ENCODE measurements at places on chromosomes 5 and 9.

GRCh38 chr5:136638084-136638483, 272.7 kb upstream of the TRPC7 start:
- H3K4me1 ChIP-seq, result no peaks in the 10 kb centered on the region
- no peak overlapping the region for H3K27ac ChIP-seq
- H3K27me3 ChIP-seq, result no peaks in the 10 kb centered on the region
- no peaks in the 10 kb centered on the region for H3K36me3 ChIP-seq

DNA sequence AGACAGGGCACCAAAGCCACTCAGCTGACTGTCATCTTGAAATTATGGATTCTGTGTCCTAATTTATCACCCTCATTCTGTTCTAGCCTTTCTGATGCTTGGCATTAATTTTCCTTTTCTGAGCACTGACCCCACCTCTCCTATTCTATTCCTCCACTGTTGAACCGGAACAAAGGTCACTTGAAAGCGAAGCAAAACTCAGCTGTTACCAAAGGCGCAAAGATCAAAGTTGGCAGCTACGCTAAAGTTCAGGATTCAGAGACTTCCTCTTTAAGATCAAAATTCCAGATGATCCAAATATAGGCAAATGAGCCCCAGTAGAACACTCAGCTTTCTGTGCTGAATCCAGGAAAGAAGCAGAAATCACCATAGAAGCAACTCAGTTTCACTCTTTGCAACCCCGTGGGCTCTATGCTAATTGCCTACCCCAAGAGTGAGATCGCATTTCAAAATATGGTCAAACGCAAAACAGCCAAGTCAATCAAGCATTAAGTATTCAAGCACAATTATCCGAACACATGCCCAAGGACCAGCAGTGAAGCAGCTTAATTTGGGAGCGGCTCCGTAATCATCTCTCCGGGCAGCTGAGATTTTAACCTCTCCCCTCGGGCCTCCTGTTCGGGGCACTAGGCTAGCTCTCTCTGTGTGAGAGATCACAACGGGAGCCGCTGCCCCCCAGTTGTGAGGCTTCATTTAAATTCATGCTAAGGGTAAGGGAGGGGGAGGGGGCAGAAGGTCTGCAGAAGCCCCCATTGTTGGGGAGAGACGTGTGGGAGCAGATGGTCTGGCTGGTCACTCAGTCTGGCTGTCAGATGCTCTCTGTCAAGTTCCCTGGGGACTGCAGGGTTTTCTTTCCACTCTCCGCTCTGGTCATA, 288.6 kb downstream of the ELAVL2 start:
- peak overlapping the region; percentile 50 for H3K4me3 ChIP-seq
- no peaks in the 10 kb centered on the region for H3K36me3 ChIP-seq
- no peaks in the 10 kb centered on the region for H3K4me1 ChIP-seq

DNA sequence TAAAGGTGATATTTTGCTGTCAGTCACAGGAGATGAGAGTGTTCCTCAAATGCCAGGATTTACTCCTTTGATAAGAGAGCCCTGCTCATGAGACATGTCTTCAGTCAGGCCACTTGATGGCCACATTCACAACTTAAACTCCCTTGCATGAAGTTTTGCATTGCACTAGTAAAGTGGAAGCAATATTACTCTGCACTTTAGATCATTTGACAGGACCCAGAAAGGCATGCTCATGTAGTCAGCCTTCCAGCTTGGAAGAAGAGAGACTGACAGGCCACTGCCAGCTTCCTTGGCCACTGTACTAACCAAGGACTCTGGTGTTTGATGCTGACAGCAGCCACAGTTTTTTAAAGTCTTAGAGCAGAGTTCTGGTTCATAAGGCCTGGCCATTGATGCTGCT, 42.6 kb downstream of the NPR3 start:
- H3K27me3 ChIP-seq, result no peaks in the 10 kb centered on the region
- DNase-seq, result no peak
- H3K27ac ChIP-seq, result peak overlapping the region; percentile 65
- H3K4me1 ChIP-seq, result peaks cover 26% of the 10 kb centered on the region
- H3K36me3 ChIP-seq, result no peaks in the 10 kb centered on the region

DNA sequence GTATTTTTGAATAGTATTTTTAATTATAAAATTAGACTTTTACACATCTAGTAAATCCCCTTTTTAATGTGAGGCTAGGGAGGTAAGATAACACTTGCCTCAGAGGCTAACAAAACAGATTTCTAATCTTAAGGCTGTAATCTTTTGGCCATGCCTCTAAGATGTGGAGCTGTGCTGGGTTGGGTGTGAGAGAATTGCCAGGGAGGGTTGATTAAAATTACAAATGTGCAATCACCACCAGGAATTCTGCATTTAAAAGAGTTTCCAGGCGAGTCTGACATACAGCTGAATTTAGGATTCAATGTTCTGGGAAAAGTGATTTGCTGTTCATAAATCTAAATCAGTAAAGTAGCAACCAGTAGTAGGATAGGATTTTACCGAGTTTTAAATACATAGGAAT, 73.3 kb downstream of the NUDT12 start:
- no peaks in the 10 kb centered on the region for H3K36me3 ChIP-seq
- no peak overlapping the region for H3K27ac ChIP-seq
- no peaks in the 10 kb centered on the region for H3K27me3 ChIP-seq
- H3K4me1 ChIP-seq, result no peaks in the 10 kb centered on the region

DNA sequence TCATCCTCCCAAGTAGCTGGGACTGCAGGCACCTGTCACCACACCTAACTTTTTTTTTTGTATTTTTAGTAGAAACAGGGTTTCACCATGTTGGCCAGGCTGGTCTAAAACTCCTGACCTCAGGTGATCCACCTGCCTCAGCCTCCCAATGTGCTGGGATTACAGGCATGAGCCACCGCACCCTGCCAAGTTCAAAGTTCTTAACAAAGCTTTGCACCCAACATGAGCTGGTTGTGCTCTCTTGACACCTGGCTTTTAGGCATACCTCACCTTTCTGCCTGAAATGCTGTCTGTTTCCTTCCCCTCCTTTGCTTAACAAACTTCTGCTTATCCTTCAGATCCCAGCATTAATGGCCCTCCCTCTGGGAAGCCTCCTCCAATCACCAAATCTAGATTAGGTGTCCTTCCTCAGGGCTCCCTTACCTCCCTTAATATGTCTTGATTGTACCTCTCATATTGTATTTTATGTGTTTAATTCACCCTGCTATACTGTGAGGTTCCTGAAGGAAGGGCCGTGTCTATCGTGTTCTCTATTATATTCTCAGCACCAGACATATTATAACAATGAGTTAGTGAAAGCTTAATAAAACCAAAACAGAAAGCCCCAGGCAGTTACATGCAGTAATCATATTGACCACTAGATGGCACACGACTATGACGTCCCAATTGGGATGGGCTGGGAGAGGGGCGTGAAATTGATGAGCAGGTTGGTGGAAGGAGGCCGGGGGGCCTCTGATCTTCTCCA, 62.9 kb upstream of the PPARGC1B start:
- no peaks in the 10 kb centered on the region for H3K36me3 ChIP-seq
- no peak overlapping the region for H3K4me3 ChIP-seq
- H3K27me3 ChIP-seq, result no peaks in the 10 kb centered on the region
- H3K27ac ChIP-seq, result no peak overlapping the region
- no peaks in the 10 kb centered on the region for H3K4me1 ChIP-seq
- DNase-seq, result no peak

DNA sequence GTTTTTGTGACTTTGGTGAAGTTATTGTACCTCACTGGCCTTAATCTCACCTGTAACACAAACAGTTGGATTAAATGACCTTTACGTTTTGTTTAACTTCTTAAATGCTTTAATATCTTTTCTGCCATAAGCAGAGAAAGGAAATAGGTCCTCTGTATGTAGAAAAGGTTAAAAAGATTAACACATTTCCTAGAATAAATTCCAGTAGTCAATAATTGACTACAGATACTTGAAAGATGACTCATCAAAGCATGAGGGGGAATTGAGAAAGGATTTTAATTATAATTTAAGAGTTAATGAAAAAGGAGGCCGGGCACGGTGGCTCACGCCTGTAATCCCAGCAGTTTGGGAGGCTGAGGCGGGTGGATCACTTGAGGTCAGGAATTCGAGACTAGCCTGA, 35.8 kb upstream of the CMYA5 start:
- no peaks in the 10 kb centered on the region for H3K27me3 ChIP-seq
- peaks cover 15% of the 10 kb centered on the region for H3K36me3 ChIP-seq
- no peaks in the 10 kb centered on the region for H3K4me1 ChIP-seq
- H3K27ac ChIP-seq, result no peak overlapping the region

GRCh38 chr5:618450-618849, 6.3 kb downstream of the CEP72 start:
- H3K27ac ChIP-seq, result no peak overlapping the region
- no peak overlapping the region for H3K4me3 ChIP-seq
- no peaks in the 10 kb centered on the region for H3K27me3 ChIP-seq
- H3K4me1 ChIP-seq, result peaks cover under 1% of the 10 kb centered on the region
- no peak for DNase-seq
- H3K36me3 ChIP-seq, result peaks cover 9% of the 10 kb centered on the region

- peaks cover 18% of the 10 kb centered on the region for H3K36me3 ChIP-seq
- H3K4me3 ChIP-seq, result no peak overlapping the region
- no peaks in the 10 kb centered on the region for H3K27me3 ChIP-seq
- DNase-seq, result no peak
- H3K27ac ChIP-seq, result no peak overlapping the region
These were observed 13.5 kb downstream of the TXNDC15 start for GRCh38 chr5:134887593-134888159.

GRCh38 chr9:16553869-16554540, 316.5 kb downstream of the BNC2 start:
- H3K4me1 ChIP-seq, result no peaks in the 10 kb centered on the region
- H3K27me3 ChIP-seq, result no peaks in the 10 kb centered on the region
- no peaks in the 10 kb centered on the region for H3K36me3 ChIP-seq
- H3K4me3 ChIP-seq, result no peak overlapping the region
- no peak overlapping the region for H3K27ac ChIP-seq
- DNase-seq, result no peak

DNA sequence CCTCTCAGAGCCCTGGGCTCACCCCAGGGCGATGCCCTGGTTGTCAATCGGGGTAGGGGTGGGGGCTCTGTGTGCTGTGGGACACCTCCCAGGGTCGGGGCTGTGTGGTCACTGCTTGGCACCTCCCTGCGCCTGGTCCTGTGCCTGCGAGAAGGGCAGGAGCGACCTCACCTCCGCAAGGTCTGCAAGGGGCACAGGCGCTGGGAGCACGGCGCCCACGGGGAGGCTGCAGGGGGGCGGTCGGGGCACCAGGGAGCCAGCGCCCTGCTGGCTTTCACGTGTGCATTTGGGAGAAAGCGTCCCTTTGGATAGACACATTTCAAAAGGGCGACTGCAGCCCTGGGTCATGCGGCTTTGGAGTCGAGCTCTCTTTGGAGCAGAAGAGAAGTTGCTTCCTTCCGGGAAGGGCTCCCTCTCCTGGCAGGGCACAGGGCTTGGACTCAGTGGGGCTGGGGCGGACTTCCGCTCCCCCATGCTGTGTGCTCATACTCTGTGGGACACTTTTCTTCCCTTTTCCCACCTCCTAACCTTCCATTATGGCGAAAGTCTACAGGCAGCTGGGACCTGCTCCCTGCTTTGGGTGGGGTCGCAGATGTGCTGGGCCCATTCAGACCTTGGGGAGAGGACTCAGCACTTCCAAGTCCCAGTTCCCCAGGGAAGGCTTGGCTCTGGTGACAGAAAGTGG, 52.9 kb upstream of the SLC28A3 start:
- H3K27ac ChIP-seq, result no peak overlapping the region
- H3K27me3 ChIP-seq, result no peaks in the 10 kb centered on the region
- DNase-seq, result no peak

DNA sequence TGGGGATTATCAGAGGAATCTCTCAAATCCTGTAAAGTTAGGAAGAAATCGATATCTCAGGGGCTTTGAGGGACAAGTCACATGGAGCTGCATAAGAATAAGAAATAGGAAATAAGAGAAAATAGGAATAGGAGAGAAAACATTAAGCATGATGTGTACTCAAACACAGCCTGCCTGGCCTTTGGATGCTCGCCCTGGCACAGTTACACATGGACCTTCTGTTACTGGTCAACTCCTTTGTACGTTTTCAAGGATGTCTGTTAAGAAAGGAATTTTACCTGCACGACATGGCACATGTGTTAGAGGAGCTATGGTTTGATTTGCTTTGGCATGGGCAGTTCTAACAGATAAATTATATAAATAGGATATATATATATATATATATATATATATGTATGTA, 321.2 kb downstream of the CDH12 start:
- no peak overlapping the region for H3K27ac ChIP-seq
- no peak for DNase-seq
- H3K27me3 ChIP-seq, result no peaks in the 10 kb centered on the region
- H3K4me1 ChIP-seq, result no peaks in the 10 kb centered on the region
- no peaks in the 10 kb centered on the region for H3K36me3 ChIP-seq

GRCh38 chr5:144142139-144142823, 28.2 kb downstream of the YIPF5 start:
- no peak overlapping the region for H3K27ac ChIP-seq
- DNase-seq, result no peak
- no peaks in the 10 kb centered on the region for H3K4me1 ChIP-seq
- H3K4me3 ChIP-seq, result no peak overlapping the region

GRCh38 chr5:171640480-171640879, 145.1 kb upstream of the SMIM23 start:
- H3K27ac ChIP-seq, result no peak overlapping the region
- no peak for DNase-seq
- H3K27me3 ChIP-seq, result no peaks in the 10 kb centered on the region
- no peak overlapping the region for H3K4me3 ChIP-seq

- no peaks in the 10 kb centered on the region for H3K36me3 ChIP-seq
- H3K27ac ChIP-seq, result no peak overlapping the region
- H3K4me1 ChIP-seq, result no peaks in the 10 kb centered on the region
- H3K4me3 ChIP-seq, result no peak overlapping the region
- no peaks in the 10 kb centered on the region for H3K27me3 ChIP-seq
- no peak for DNase-seq
These were observed 44.0 kb upstream of the ZNF608 start for GRCh38 chr5:124790301-124790894.

DNA sequence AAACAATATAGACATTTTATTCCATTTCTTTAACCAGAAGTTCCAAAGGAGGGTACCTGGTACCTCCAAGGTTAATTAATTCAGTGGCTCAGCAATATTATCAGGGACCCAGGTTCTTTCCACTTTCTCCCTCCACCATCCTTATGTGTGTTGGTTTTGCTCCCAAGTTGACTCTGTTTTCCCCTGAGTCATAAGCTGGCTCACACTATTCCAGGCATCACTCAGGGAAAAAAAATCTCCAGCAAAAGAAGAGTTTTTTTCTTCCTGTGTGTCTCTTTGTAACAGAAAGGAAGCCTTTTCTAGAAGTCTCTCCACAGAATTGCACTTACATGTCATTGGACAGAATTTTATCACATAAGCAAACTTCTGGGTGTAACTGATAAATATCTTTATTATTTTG, 31.2 kb upstream of the GALNT10 start:
- no peak overlapping the region for H3K4me3 ChIP-seq
- no peak for DNase-seq
- H3K36me3 ChIP-seq, result no peaks in the 10 kb centered on the region

DNA sequence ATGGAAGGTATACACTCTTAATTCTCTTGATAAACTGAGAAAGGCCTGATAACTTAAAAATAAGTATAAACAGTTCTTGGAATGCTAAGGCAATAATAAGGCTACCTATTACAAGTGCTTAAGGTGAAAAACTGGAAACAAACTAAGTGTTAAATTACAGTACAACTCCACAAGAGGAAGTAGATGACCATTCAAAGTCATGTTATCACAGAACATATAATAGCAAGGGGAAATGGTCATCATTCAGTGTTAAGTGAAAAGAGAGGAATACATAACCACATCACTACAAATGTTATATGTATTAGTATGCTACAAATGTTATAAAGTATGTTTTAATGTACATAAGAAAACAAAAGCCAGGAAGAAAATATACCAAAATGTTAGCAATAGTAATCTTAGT, 135.9 kb downstream of the CCDC192 start:
- H3K27me3 ChIP-seq, result no peaks in the 10 kb centered on the region
- no peak overlapping the region for H3K27ac ChIP-seq
- no peaks in the 10 kb centered on the region for H3K4me1 ChIP-seq
- H3K4me3 ChIP-seq, result no peak overlapping the region
